ENCODE measurements at places on chromosomes 12 and 14.

GRCh38 chr12:119069147-119069642 is 87.9 kb downstream of the SRRM4 start:
- peak; percentile 88 for DNase-seq

GRCh38 chr12:37541356-37541755 is 775.2 kb upstream of the ALG10B start:
- no peak for DNase-seq

GRCh38 chr14:105107781-105108515 is 42.7 kb upstream of the GPR132 start:
- no peak for DNase-seq

DNA sequence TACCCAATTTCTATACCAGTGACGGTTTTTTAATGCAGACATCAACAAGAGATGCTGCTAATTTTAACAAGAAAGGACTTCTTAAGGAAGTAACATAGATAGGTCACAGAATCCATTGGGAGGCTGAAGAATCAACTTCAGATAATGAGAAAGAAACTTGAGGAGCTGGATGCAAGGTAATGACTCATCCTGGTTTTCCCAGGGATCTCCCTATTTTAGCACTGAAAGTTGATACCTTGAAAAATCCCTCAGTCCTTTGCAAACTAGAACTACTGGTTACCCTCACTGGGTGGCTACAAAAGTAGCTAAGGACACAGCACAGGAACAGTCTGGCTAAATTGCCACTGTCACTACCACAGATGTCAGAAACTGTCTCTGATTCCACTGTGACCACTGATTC is 561.9 kb downstream of the FLRT2 start:
- DNase-seq, result no peak

- no peak for DNase-seq
Measured at GRCh38 chr12:121379945-121380344, 20.0 kb upstream of the RNF34 start.

- no peak for DNase-seq
Measured at GRCh38 chr14:75123991-75124390, 2.9 kb downstream of the NEK9 start.

DNA sequence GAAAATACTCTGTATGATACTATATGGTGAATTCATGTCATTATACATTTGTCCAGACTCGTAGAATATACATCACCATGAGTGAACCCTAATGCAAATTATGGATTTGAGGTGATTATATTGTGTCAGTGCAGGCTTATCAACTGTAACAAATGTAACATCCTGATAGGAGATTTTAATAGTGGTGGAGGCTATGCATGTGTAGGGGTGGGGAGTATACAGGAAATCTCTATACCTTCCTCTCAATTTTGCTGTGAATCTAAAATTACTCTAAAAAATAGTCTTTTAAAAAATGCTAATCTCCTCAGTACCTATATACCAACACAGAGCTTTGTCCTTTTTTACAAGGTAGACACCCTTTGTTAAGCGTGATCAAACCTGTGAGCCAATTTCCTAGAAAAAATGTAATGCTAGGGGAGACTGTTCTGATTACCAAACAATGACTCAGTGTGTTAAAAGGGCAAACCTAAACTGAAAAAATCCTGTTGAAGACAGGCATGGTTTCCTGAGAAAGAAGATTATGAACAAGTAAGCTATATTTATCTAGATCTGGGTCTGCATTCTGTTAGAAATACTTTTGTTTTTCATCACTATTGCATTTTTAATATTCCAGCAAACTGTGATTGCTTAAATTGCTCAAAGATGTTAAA is 170.9 kb downstream of the DUSP6 start:
- DNase-seq, result no peak

GRCh38 chr14:71932229-71932981 is at the start of gene RGS6:
TSS of gene RGS6 (plus strand) at chr14:71932429.
- peak; percentile 71 for DNase-seq

DNA sequence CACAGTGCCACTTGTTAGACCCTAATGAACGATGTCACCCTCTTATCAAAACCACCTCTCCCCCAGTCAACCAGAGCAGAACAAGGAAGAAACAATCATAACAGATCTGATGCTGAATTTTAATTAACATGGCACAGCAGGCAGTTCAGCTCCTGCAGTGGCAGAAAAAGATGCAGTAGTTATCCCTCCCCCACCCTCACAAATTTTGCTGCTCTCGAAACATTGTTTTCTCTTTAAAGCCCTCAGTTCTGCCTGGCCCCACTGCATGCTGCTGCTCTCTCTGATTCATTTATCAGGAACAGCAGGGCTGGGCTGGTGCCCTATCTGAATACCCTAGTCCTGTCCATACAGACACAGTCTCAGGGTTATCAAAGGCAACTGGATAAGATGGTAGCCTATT is 12.2 kb downstream of the CCDC175 start:
- DNase-seq, result peak; percentile 27
